ENCODE measurements at places on chromosomes 1 and 21.

DNA sequence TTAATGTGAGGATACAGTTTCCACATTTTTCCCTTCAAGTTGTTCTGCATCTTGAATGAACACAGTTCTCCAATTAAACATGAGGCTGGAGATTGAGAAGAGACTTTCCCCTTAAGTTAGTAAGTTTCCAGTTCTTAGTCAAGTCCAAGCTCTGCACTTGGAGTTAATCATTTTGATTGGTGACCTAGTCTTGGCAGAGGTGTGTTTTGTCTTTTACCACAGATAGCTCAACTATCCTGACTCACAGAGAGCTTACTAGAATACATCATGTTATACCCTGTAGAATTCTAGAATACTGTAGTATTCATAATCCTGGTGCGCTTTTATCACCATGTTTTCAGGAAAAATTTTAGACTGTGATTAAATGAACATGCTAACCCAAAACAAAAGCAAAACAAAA lies 129.2 kb downstream of the CYYR1 start:
- DNase-seq = no peak

DNA sequence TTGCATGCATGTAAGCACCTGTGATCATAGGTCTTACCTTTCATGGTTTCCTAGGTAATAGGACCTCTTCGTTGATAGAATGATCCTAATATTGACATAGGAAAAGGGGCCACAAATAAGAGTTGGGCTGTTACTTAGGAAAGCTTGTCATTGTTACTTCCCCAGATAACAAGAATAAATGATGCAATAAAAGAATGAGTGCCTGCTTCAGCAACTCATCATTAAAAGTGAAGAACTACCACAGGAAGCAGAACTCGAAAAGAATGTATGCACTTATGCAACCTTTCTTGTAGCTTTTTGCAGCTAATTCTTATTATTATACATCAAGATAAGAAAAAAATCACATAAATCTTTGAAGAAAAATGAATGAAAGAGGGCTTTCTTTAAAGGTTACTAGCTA lies 548.6 kb downstream of the LTN1 start:
- DNase-seq = no peak

DNA sequence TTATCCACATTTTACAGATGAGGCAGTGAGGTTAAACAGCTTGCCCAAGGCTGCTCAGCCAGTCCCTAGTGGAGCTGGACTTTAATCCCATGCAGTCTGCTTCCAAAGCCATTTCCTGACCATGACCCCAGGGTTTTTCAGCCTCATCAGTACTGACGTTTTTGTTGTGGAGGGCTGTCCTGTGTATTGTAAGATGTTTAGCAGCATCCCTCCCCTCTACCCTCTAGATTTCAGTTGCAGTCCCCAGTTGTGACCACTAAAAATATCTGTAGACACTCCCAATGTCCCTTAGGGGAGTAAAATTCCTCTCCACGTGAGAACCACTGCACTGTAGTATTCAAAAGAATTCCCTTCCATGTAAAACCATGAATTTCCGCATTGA lies 30.2 kb upstream of the C1orf105 start:
- DNase-seq = no peak

DNA sequence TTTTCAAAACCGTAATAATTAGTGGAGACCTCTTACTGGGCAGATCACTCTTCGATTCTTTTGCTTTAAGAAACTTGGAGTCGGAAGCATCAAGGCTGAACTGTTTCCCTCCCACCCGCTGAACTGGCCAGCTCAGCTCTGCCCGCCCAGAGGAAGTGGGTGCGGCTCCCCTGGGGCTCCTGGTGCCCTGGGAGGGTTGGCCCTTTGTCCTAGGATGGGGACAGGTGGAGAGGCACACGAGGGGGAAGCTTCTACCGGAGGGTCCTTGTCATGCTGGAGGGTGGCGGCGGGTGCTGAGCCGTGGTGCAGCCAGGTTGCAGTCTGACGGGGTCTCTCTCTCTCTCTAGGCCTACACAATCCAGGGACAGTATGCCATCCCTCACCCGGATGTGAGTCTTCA lies 64.3 kb upstream of the COL6A1 start:
- no peak for DNase-seq

- no peak for DNase-seq
These were observed 59.7 kb downstream of the MRPL37 start for GRCh38 chr1:54259546-54260140.

GRCh38 chr1:198153804-198154203 lies 3.0 kb upstream of the NEK7 start:
- no peak for DNase-seq

GRCh38 chr21:39474611-39475010 lies 22.8 kb downstream of the SH3BGR start:
- no peak for DNase-seq

- DNase-seq = no peak
These were observed 42.2 kb upstream of the RALGPS2 start for GRCh38 chr1:178682886-178683285.

- DNase-seq = no peak
These were observed 273.1 kb upstream of the PROX1 start for GRCh38 chr1:213714645-213715044.

- no peak for DNase-seq
These were observed 13.1 kb upstream of the PARS2 start for GRCh38 chr1:54777431-54777830.

DNA sequence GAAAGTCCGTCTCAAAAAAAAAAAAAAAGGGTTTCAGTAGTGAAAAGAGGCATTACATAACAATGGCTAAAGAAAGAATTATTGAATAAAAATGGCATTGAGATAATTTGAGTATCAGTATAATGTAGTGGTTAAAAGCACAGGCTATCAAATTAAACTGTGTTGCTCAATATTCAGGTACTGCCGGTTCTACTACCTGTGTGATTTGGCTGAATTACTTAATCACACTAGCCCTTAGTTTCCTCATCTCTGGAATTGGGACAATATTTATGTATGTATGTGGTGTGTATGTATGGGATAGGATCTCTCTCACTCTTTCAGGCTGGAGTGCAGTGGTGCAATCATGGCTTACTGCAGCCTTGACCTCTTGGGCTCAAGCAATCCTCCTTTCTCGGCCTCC lies 56.1 kb upstream of the TEKT2 start:
- DNase-seq = no peak

- no peak for DNase-seq
These were observed 123.7 kb downstream of the UBR4 start for GRCh38 chr1:19086176-19086875.

- DNase-seq = no peak
These were observed 118.2 kb downstream of the DYRK1A start for GRCh38 chr21:37484535-37485474.

GRCh38 chr1:206836111-206836510 lies 29.3 kb upstream of the IL20 start:
- DNase-seq = no peak

DNA sequence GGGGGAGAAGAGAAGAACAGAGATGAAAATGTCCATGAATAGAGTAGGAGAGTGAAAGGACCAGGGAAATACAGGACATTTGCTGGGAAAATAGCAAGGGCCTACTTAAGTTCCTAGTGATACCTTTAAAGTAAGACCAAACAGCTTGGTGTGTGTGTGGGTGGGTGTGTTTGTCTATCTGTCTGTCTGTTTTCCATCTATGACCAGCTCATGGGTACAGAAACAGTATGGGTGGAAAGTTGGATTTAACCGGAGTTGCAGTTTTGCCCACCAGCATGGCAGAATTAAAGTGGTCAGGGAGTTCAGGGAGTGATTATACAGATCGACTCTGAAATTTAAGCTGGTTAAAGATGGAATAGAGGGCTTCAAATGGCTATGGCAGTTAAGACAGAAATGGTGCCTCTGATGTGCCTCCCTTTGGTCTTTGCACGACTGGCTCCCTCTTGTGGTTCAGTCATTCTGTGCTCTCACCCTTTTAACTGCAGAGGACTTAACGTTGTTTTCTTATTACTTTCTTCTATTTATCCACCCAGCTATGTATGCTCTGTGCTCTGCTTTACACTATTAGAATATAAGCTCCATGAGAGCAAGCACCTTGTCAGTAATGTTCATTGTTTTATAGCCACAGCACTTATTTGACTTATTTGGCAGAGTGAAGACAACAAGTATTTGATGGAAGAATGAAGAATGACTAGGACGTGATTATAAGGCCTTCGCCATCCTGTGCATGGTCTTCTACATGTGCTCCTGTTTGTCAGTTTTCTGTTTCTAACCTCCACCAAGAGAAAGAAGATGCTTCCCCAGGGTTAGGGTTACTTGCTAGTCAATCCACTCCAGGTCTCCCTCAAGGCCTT lies 72.7 kb upstream of the AK4 start:
- DNase-seq = peak; percentile 60
